ENCODE measurements at places on chromosomes 16 and 17.

DNA sequence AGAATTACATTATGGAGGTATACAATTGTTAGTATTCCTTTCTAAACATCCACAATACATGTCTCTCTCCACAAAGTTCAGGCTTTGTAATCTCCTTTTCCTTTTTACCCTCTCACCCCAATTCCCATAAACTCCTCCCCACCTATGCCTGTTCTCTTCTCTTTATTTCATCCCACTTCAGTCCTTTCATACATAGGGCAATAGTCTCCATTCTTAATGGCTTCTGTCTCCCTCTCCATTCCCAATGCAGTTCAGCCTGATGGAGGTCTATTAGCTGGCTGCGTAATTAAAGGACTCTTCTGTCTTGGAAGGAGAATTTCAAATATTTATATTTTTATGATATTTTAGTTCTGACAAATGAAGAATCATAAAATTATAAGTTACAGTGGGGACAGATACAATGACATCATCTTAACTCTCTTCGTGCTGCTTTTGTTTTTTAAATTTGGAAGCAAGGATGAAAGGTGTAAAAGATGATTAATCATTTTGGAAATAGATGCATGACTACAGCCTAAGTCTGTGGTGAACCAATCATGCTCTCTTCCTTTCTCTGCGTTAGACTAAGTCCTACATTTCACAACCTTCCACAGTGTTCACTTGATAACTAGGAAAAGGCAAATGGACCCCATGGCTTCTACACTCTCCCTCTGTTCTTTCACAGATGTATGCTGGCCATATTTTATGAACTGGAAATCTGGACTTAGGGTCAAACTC lies 11.2 kb upstream of the FAM20A start:
- no peak for DNase-seq

DNA sequence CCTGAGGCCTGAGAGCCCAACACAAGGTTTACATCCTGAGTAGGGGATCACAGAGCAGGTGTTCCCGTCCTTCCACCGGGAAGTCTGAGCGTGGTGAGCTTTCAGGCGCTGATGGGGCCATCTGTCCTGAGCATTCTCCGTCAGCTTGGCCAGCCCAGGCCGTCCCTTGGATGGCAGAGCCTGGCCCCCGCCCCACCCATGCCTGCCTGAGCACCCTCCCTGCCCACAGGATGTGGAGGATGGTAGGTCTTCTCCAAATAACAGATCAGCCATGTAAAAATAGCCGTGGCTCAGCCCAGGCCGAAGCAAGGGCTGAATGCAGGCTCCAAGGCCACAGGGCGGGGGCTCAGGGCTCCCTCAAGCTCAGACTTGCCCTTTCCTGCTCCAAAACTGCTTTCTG lies 20.2 kb downstream of the SPNS2 start:
- DNase-seq = no peak

DNA sequence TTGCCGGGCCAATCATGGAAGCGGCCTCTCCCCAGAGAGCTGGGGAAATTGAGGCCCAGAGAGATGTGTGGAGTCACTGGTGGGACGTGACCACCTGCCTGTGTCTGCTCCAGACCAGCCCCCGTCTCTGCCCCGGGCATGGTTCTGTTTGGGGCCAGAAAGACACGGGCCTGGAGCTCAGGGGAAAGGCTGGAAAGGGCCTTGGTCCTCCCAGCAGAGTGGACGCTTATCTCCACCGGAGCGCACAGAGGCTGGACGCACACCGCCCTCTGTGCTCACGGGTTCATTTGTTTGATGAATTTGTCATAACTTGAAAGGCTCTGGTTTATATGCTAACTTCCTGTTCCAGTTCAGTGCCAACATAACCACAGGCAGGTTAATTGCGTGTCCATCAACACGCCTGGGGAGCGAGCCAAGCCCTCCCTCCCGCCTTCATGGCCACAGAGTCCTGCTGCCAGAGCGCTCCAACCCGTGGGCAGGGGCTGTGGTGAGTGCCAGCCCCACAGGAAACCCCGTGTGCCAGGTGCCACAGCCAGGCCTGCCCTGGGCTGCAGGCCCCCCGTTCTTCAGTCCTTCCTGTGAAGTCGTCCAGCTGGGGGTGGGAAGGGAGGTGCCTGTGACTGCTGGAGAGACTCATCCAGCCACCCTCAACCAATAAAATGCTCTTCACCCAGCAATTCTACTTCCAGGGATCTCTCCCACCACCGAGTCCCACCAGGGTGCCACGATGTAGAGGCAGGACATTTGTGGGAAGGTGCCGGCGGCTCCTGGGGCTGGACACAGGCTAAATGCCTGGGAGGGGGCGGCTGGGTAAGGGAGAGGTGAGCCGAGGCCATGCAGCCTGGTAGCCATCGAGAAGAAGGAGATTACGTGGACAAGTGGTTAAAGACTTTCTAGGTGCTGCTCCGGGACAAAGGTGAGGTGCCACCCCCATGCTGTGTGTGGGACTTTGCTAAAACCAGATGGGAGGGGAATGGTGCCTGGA lies 29.4 kb upstream of the BAHCC1 start:
- DNase-seq = no peak

DNA sequence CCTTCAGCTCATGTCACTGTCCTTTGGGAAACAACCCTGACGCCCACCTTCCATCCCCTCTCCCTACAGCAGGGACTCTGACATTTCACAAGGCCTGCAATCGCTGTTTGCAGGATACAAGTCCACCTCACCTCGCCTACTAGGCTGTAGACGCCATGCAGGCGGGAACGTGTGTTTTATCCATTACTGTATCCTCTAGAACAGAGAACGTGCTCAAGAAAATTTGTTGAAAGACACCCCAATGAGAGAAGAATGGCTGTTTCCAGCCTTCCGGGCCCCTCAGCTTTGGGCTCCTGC lies 1.5 kb upstream of the TTYH2 start:
- DNase-seq = no peak

DNA sequence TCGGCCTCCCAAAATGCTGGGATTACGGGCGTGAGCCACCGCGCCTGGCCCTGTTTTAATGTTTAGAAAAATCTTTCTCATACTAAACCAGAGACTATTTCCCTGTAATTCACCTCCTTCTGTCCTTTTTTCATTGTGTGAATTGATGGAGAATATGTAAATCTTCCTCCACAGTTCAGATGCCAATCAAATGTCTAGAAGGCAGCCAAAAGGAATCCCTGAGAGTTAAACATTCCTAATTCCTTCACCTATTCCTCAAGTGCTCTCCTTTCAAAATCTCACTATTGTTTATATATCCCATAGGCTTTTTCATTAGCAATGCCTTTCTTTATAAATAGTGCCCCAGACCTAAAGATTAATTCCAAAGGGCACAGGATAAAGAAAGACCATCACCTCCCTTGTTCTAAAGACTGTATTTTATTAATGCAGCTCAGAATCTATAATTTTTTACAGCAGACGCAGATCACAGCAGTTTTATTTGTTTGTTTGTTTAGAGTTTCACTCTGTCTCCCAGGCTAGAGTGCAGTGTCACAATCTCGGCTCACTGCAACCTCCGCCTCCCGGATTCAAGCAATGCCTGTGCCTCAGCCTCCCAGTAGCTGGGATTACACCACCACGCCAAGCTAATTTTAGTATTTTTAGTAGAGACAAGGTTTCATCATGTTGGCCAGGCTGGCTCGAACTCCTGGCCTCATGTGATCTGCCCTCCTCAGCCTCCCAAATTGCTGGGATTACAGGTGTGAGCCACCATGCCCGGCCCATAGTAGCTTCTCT lies 30.5 kb downstream of the COPZ2 start:
- DNase-seq = no peak

GRCh38 chr16:80725566-80726162 lies 78.7 kb downstream of the CDYL2 start:
- DNase-seq = peak; percentile 18

DNA sequence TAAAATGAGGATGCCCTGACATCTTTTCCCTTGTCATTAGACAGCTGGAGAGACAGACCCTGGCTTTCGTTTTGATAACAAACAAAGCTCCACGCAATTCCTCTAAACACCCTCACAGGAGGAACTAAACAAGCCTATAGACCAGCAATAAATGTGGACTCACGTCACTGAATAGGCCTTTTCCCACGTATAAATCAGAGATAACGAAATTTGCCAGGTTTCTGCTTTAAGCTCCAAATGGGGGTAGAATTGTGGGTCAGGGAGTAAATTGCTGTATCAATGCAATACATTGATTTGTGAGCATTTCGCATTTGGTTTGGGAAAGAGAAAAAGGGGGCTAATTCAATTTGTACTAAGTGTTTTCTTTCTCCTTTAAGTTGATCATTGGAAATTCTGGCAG lies 256.0 kb downstream of the PMP22 start:
- no peak for DNase-seq

- DNase-seq = no peak
Measured at GRCh38 chr17:51907041-51907440, 251.5 kb downstream of the CA10 start.

GRCh38 chr16:29256501-29256981 lies 150.0 kb downstream of the NPIPB11 start:
- no peak for DNase-seq

- DNase-seq = no peak
Measured at GRCh38 chr17:75262112-75262606, 480 bp downstream of the MRPS7 start.

DNA sequence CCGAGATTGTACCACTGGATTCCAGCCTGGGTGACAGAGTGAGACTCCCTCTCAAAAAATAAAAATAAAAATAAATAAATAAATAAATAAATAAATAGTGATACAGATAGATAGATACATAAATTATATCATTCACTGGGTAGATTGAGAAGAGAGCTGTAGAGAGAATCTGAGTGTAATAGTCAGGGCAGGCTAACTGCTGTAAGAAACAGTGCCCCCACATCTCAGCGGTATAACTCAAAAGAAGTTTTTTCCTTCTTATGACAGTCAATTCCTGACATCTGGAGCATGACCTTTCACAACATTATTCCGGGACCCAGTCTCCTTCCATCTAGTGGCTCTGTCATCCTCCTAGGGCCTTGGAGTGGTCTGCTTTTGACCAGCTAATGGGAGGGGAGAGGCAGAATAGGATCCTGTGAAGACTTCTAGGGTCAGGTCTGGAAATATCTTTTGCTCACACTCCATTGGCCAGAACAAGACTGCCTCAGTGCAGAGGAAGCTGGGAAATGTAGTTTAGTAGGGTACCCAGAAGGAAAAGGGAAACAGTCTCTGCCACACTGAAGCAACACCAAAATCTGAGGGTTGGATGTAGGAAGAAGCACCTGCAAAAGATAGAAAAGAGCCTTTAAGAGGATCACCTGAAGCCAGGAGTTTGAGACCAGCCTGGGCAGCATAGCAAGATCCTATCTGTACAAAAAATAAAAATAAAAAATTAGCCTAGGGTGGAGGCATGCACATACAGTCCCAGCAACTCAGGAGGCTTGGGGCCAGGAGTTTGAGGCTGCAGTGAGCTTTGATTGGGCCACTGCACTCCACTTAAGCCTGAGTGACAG lies 3.0 kb upstream of the QPRT start:
- DNase-seq = peak; percentile 70

GRCh38 chr17:9050801-9051401 lies 29.6 kb downstream of the NTN1 start:
- DNase-seq = no peak

- no peak for DNase-seq
Measured at GRCh38 chr17:80257716-80258213, 2.9 kb upstream of the RNF213 start.

DNA sequence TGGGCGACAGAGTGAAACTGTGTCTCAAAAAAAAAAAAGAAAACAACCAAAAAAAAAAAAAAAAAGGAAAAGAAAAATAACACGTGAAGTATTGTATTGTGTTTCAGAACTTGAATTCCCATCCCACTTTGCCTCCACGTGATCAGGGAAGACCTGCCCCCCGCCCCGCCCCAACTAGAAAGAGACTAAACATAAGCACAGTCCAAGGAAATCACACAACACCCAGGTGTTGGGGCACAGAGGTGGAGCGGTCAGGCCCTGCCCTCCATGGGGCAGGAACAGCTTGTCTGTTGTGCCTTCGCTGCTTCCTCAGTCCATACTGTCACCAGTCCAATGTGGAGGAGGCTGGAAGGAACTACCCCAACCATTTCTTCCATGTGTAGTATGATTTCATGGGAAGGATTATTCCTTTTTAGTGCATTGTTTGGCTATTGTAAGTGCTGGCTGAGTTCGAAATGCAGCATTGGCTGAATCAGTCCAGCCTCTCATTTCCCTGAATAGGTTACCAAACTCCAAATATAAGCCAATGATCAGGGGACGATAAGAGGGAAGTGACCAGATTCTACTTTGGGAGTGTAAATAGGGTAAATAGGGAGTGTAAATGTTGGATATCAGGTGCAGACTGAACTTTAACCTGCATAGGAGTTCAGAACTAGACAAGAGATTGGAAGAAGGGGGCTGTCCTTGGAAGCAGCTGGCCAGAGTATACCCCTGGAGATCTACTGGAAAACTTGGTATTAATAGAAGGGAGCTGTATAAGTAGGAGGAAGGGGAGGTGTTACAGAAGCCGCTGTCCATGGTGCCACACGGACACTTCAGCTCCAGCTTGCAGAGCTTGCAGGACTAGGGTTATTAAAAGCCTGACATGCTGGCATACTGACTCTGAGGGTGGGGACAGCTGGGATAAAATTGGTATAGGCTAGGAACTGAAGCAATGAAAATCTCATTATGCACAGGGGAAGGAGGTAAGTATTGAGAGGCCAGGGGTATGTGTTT lies 50.7 kb downstream of the TANGO6 start:
- DNase-seq = no peak

DNA sequence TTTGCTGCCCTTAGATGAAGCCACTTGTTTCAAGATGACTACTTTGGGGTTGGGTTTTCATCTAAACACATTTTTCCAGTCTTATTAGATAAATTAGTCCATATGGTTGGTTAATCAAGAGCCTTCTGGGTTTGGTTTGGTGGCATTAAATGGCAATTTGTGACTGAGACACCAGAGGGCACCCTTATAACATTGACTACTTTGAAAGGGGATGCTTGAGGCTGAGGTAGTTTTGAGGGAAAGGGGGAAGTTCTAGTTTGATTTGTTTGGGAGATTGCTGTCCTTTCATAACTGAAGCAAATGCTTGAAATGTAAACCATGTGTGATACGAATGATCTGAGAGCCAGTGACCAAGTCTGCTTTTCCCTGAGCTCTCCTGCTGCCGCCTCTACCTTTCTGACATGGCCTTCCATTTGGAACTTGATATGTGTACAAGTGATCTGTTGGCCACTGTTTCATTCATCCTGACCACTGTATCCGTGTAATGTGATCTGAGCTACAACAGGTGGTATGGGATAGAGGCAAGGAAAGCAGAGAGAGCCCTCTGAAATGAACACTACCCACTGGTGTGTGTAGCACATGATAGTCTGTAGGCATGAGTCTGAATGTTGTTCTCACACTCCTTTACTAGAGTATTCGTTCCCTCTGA lies 5.8 kb upstream of the RARA start:
- DNase-seq = peak; percentile 76

GRCh38 chr17:46777943-46778915 lies 40.3 kb downstream of the WNT3 start:
- DNase-seq = peak; percentile 45

GRCh38 chr17:65231086-65231485 lies 93.9 kb downstream of the RGS9 start:
- no peak for DNase-seq

DNA sequence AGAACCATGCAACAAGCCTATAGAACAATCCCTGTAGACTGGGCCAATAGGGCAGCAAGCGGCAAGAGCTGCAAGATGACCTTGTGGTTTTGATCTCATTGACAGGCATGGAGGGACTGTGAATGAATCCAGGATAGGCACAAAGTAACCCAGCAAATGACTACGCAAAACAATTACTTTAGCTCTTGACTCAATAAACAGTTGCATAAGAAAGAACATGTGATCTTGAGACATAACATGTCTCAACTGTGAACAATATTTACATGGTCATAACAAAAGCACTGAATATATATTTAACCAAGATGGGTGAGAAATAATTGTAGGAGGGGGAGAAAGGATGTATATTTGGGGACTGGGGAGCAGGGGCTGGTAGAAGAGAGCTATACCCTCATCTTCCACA lies 313.7 kb upstream of the CDH5 start:
- no peak for DNase-seq
